ENCODE measurements at places on chromosomes 4 and X. TPM values are rescaled to one million over a fixed set of nuclear protein-coding genes. Genes with fewer than 3 reads are reported as not detected.

DNA sequence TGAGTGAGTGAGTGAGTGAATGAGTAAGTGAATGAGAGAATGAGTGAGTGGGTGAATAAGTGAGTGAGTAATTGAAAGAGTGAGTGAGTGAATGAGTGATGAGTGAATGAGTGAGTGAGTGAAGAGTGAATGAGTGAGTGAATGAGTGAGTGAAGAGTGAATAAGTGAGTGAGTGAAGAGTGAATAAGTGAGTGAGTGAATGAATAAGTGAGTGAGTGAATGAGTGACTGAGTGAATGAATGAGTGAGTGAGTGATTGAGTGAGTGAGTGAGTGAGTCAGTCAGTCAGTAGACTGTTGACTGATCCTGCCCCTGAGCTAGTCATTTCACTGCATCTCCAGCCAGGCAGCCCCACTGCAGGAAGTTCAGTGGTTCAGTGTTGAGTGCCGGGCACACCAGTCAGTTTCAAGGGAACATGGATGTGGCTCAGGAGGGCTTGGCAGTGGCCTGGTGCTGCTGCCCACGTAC is 228.4 kb upstream of the PSAPL1 start:
- no peak overlapping the region for H3K4me3 ChIP-seq
- DNase-seq = no peak
- H3K27ac ChIP-seq = no peak overlapping the region
- H3K4me1 ChIP-seq = no peaks in the 10 kb centered on the region
- no peaks in the 10 kb centered on the region for H3K27me3 ChIP-seq

DNA sequence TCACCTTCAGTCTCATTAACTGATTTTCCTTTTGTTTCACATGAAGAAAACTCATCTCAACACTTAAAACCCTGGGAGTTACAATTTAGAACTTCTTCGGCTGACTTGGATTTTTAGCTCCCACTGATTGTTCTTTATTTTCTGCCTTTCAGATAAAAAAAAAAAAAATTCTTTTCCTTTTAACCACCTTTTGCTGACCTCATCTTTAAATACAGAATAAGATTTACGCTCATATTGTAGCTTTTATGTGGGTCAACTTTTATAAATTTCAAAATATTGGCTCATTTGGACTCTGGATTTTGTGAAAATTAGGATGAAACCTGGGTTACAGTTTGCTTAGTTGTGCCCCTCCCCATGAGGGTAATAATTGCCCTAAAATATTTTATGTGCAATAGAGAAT is 659.3 kb downstream of the ZNF674 start:
- no peak overlapping the region for H3K27ac ChIP-seq
- H3K4me3 ChIP-seq = no peak overlapping the region
- no peak for DNase-seq
- H3K4me1 ChIP-seq = no peaks in the 10 kb centered on the region
- H3K36me3 ChIP-seq = no peaks in the 10 kb centered on the region

DNA sequence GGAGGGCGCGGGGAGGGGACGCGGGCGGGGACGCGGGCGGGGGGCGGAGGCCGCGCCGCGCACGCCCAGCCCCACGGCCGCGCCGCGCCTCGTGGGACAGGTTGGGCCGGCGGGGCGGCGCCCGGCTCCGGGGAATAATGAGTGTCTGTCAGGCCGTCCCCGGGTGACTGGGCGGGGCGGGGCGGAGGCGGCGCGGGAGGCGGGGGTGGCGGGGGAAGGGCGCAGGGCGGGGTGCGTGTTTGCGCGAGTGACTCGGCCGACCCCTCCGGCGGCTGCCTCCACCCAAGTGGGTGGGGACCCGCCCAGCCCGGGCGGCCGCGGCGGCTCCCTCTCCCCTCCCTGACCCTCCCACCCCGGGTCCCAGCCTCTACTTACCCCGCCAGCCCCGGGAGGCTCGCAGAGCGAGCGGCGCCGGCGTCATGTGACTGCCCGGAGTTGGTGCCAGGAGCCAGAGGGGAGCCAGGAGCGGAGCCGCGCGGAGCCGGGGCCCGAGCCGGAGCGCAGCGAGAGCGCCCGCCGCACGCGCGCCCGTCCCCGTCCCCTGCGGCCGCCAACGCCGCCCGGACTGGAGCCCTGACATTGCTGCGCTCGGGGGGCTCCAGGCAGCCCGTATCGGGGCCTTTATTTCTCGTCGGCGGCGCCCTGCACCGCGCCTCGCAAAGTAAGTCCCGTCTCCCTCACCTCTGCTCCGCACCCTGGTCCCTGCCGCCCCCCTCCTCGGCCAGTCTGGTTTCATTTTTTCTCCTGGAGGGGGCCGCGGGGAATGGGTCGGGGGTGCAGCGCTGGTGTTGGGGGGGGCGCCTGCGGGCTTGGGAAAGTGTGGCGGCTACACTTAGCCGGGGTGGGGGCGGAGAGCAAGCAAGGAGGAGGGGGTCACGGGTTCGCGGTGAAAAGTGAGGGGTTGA is at the start of gene KLF3:
KLF3 (plus strand) TSS at position 399 of the 905 bp plus-strand sequence. CDS start 16,427 bp downstream, outside the sequence.
- no peaks in the 10 kb centered on the region for H3K36me3 ChIP-seq
- peak; percentile 97 for DNase-seq
- no peaks in the 10 kb centered on the region for H3K27me3 ChIP-seq

GRCh38 chr4:89338206-89338605 is 30.6 kb upstream of the GPRIN3 start:
- H3K4me3 ChIP-seq = no peak overlapping the region
- H3K27me3 ChIP-seq = no peaks in the 10 kb centered on the region
- H3K36me3 ChIP-seq = no peaks in the 10 kb centered on the region
- H3K4me1 ChIP-seq = no peaks in the 10 kb centered on the region
- H3K27ac ChIP-seq = no peak overlapping the region

GRCh38 chr4:147794787-147795413 is 63.0 kb downstream of the ARHGAP10 start:
- no peak overlapping the region for H3K4me3 ChIP-seq
- H3K27me3 ChIP-seq = no peaks in the 10 kb centered on the region
- DNase-seq = no peak
- H3K36me3 ChIP-seq = no peaks in the 10 kb centered on the region
- H3K27ac ChIP-seq = no peak overlapping the region
- peaks cover 22% of the 10 kb centered on the region for H3K4me1 ChIP-seq

GRCh38 chrX:140050906-140051305 is 85.6 kb upstream of the CXorf66 start:
- no peak overlapping the region for H3K4me3 ChIP-seq
- H3K4me1 ChIP-seq = no peaks in the 10 kb centered on the region
- no peaks in the 10 kb centered on the region for H3K27me3 ChIP-seq
- no peak for DNase-seq
- no peaks in the 10 kb centered on the region for H3K36me3 ChIP-seq

DNA sequence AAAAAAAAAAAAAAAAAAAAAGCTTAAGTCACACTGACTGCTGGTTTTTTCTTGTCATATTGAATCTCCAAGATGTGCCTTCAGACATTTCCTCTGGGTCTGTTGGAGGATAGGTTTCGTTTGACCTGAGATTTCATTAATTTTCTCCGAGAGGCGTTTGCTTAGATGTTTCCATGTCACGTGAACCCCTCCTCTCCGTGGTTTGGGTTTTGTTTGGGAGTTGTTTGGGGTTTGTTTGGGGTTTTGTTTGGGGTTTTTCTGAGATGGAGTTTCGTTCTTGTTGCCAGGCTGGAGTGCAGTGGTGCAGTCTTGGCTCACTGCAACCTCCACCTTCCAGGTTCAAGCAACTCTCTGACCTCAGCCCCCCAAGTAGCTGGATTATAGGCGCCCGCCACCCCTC is 40.8 kb upstream of the DHRSX start:
- H3K27ac ChIP-seq = no peak overlapping the region
- no peaks in the 10 kb centered on the region for H3K36me3 ChIP-seq
- DNase-seq = no peak
- H3K27me3 ChIP-seq = no peaks in the 10 kb centered on the region

DNA sequence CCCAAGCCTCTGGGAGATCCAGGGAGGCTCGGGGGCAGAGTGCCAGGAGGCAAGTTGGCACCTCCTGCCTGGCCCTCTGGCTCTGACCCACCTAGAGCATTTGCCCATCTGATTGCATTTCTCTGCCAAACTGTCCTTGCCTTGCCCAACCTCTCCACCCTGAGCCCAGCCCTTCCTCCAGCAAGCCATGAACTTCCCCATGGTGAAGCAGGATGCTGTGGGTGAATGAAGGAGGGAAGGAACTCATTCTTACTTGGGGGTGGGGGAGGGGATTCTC is 9.3 kb upstream of the CNGA2 start:
- no peaks in the 10 kb centered on the region for H3K27me3 ChIP-seq
- no peak overlapping the region for H3K4me3 ChIP-seq
- H3K27ac ChIP-seq = no peak overlapping the region
- no peaks in the 10 kb centered on the region for H3K36me3 ChIP-seq
- peaks cover 18% of the 10 kb centered on the region for H3K4me1 ChIP-seq
- no peak for DNase-seq

- peaks cover 29% of the 10 kb centered on the region for H3K27me3 ChIP-seq
- H3K36me3 ChIP-seq = no peaks in the 10 kb centered on the region
- no peak overlapping the region for H3K27ac ChIP-seq
- H3K4me3 ChIP-seq = no peak overlapping the region
- no peak for DNase-seq
These were observed 640.7 kb downstream of the BCOR start for GRCh38 chrX:39456894-39457604.

DNA sequence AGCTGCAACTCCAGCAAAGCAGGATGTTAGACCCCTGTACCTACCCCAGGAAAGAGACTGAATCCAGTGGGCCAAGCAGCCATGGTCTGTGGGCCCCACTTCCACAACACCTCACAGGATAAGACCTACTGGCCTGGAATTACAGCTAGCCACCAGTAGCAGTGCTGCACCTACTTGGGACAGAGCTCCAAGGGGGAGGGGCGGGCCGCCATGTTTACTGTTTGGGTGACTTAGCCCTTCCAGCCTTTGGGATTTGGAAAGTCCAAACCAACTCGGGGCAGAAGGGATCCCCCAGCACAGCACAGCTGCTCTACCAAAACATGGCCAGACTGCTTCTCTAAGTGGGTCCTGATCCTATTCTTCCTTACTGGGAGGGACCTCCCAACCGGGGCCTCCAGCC is 9.1 kb upstream of the TMSB15B start:
- H3K27me3 ChIP-seq = no peaks in the 10 kb centered on the region
- no peaks in the 10 kb centered on the region for H3K4me1 ChIP-seq
- no peak overlapping the region for H3K4me3 ChIP-seq
- no peak for DNase-seq
- H3K27ac ChIP-seq = no peak overlapping the region
- no peaks in the 10 kb centered on the region for H3K36me3 ChIP-seq

DNA sequence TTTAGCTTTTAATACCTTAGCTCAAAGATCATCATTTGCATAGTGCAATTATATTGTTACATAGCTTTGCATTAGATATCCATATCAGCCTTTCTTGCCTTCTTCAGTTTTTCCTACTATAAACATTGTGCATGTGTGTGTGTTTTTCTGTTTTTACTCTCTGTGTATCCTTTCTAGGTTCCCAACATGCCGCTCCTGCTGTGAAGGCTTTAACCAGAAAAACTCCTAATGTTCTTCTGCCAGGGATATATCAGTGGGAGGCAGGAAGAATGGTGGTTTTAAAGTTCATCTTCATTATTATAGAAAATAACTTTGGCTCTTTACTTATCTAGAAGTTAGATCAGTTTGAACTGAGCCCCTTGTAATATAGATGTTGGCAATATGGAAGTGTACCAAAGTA is 61.2 kb downstream of the CPE start:
- no peak overlapping the region for H3K4me3 ChIP-seq
- DNase-seq = no peak
- no peaks in the 10 kb centered on the region for H3K36me3 ChIP-seq
- no peaks in the 10 kb centered on the region for H3K27me3 ChIP-seq

DNA sequence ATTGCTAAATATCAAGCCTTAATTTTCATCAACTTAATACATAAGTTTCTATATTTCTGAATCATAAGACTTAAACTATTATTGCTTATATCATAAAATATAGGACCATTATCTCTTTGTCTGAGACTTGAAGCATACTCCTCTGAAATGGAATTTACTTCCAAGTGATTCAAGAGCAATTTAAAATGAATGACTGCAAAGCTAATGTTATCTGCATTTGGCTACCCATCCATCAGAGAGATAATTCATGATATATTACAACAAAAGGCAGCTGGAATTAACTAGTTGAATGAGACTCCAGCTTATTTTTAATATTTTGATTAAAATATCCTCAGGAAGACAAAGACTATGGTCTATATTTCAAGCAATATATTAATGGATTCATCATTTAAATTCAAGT is 208.6 kb downstream of the UNC5C start:
- H3K4me1 ChIP-seq = no peaks in the 10 kb centered on the region
- no peaks in the 10 kb centered on the region for H3K36me3 ChIP-seq
- DNase-seq = no peak
- H3K4me3 ChIP-seq = no peak overlapping the region

GRCh38 chrX:24093746-24094145 is 39.0 kb downstream of the EIF2S3 start:
- no peaks in the 10 kb centered on the region for H3K27me3 ChIP-seq
- H3K36me3 ChIP-seq = no peaks in the 10 kb centered on the region
- DNase-seq = no peak
- no peak overlapping the region for H3K27ac ChIP-seq
- no peak overlapping the region for H3K4me3 ChIP-seq

DNA sequence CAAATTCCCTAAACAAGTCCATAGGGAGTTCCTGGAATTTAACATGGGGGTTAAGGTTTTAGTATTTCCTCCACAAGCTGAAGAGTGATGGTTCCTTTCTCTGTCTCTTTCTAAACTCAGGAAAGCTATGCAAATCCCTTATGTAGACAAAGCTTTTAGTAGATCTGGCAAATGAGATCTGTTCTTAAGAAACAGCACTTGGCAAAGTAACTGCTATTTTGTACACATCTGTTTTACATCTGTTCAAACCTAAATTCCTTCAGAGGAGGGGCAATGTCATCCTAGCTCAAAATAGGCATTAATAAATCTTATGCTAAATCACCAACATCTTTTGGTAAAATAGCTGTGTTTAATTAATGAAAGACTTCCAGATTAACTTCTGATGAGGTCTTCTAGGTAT is 137.8 kb upstream of the TBC1D9 start:
- H3K4me1 ChIP-seq = peaks cover 13% of the 10 kb centered on the region
- H3K4me3 ChIP-seq = no peak overlapping the region
- no peaks in the 10 kb centered on the region for H3K36me3 ChIP-seq
- no peak overlapping the region for H3K27ac ChIP-seq
- DNase-seq = no peak

- no peaks in the 10 kb centered on the region for H3K27me3 ChIP-seq
- H3K4me1 ChIP-seq = no peaks in the 10 kb centered on the region
- no peak for DNase-seq
- no peak overlapping the region for H3K27ac ChIP-seq
- H3K4me3 ChIP-seq = no peak overlapping the region
These were observed 383.6 kb downstream of the BMPR1B start for GRCh38 chr4:95141361-95141760.

Gene BEX1
- 2.0 TPM for total RNA-seq

Gene GABRE
- total RNA-seq = 51.8 TPM

Gene ACE2
- 15.8 TPM for total RNA-seq

Gene NAA11
- not detected for total RNA-seq

Gene GPRASP2
- 19.3 TPM for total RNA-seq

Gene SPOCK3
- not detected for total RNA-seq

Measured in heart right ventricle (tissue), 16 donors.